ENCODE measurements at places on chromosomes 16 and 17.
A peak's percentile ranks its signal among the peaks of the same experiment; 100 is the strongest.

- no peaks in the 10 kb centered on the region for H3K27me3 ChIP-seq
- peaks cover 12% of the 10 kb centered on the region for H3K36me3 ChIP-seq
- DNase-seq: no peak
- H3K4me1 ChIP-seq: peaks cover 19% of the 10 kb centered on the region
- H3K4me3 ChIP-seq: no peak overlapping the region
Measured at GRCh38 chr16:57518922-57519321, 17.4 kb downstream of the CCDC102A start.

- H3K4me3 ChIP-seq: no peak overlapping the region
- DNase-seq: no peak
- H3K27me3 ChIP-seq: no peaks in the 10 kb centered on the region
- H3K4me1 ChIP-seq: peaks cover 8% of the 10 kb centered on the region
- no peak overlapping the region for H3K27ac ChIP-seq
- H3K36me3 ChIP-seq: peaks cover 14% of the 10 kb centered on the region
Measured at GRCh38 chr16:67888331-67888730, 3.6 kb downstream of the NRN1L start.

DNA sequence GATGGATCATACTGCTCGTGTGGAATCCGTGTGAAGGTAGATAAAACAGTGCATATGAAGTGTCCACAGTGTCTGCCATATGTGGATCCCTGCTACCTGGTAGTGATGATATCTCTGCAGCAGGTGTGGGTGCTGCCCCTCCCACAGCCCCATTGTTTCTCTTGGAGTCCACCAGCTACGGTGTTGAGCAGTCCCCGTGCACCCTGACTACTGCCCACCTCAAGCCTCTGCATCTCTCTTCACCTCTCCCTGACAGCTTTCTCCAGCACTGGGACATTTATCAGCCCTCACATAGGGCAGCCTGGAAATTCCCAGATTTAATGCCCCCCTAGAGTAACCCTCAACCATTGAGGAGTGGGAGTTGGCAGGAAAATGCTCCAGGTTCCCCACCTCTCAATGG is 244.7 kb downstream of the IRF8 start:
- H3K27ac ChIP-seq: no peak overlapping the region
- H3K4me3 ChIP-seq: no peak overlapping the region
- peaks cover 9% of the 10 kb centered on the region for H3K27me3 ChIP-seq
- H3K36me3 ChIP-seq: no peaks in the 10 kb centered on the region

DNA sequence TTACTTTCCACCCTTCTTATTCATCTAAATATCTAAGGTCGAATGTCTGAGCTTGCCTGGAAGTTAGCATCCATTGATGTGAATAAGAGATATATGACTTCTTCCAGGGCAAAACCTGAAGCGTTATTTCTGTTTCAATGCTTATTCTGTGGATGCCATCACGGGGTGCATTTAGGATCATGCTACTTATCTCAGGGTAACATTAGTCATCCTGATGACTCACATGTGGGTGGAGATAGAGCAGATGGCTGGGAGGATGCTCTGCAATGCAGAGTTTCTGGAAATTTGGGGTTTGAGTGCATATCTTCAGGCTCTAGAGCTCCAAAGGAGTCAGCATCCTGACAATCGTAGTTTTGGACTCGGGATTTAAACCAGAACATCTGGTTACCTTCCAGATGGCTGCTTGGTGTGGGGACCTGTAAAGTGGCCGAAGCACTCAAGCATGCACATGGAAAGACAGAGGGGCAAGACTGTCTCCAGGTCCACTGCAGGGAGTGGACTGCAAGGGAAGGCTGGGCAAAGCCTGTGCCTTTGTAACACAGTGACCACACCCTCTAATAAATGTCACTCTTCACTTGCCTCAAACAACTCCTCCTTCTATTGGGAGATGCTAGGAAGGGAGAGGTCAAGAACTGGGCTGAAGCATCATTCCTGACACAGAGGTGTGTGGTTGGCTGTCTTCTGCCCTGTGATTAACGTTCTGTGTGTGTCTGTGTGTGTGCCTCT is 175.2 kb upstream of the SALL1 start:
- H3K36me3 ChIP-seq: no peaks in the 10 kb centered on the region
- H3K27ac ChIP-seq: no peak overlapping the region
- no peaks in the 10 kb centered on the region for H3K27me3 ChIP-seq
- no peak overlapping the region for H3K4me3 ChIP-seq

GRCh38 chr16:14302031-14302398 is 230.9 kb downstream of the MRTFB start:
- DNase-seq: no peak
- no peaks in the 10 kb centered on the region for H3K36me3 ChIP-seq
- peaks cover 33% of the 10 kb centered on the region for H3K27me3 ChIP-seq
- H3K4me3 ChIP-seq: peak overlapping the region; percentile 68
- no peak overlapping the region for H3K27ac ChIP-seq
- peaks cover 18% of the 10 kb centered on the region for H3K4me1 ChIP-seq

DNA sequence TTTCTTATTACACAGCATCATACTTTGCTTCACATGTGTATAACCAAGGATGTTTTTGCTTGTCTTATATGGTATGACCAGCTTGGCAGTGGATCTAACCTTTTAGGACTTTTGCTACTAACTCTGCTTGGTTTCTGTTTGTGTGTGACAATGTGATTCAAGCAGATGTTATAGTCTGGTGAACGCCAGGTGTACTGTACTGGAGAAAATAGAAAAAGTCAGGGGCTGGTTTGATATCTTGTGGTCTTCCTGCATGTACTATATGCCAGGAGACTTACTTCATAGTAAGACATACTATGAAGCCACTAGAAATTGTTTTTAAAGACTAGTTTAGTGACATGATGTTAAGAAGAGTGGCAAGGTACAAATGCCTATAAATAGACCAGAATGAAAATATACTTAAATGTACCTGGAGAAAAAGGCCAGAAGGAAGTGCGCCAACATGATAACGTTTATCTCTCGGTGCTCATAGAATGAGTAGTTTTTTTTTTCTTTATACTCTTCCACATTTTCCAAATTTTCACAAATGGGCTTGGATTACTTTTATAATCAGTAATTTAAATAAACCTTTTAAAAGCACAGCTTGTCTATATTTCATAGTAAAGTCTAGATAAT is 112.3 kb downstream of the PRKCA start:
- H3K27me3 ChIP-seq: no peaks in the 10 kb centered on the region
- no peak for DNase-seq
- no peak overlapping the region for H3K4me3 ChIP-seq
- H3K36me3 ChIP-seq: peaks cover 22% of the 10 kb centered on the region
- H3K27ac ChIP-seq: peak overlapping the region; percentile 65
- peaks cover 60% of the 10 kb centered on the region for H3K4me1 ChIP-seq

- H3K4me3 ChIP-seq: peak overlapping the region; percentile 97
- no peaks in the 10 kb centered on the region for H3K27me3 ChIP-seq
- peaks cover 65% of the 10 kb centered on the region for H3K4me1 ChIP-seq
- H3K27ac ChIP-seq: peak overlapping the region; percentile 87
Measured at GRCh38 chr17:1829216-1829591, 498 bp downstream of the SMYD4 start.

- H3K4me3 ChIP-seq: no peak overlapping the region
- no peak for DNase-seq
- peaks cover 47% of the 10 kb centered on the region for H3K4me1 ChIP-seq
- H3K27ac ChIP-seq: no peak overlapping the region
- H3K36me3 ChIP-seq: no peaks in the 10 kb centered on the region
Measured at GRCh38 chr17:75082683-75083082, 5.1 kb upstream of the SLC16A5 start.

GRCh38 chr16:88498576-88499208 is 45.6 kb downstream of the ZFPM1 start:
- H3K36me3 ChIP-seq: no peaks in the 10 kb centered on the region
- H3K4me3 ChIP-seq: no peak overlapping the region
- DNase-seq: no peak
- no peaks in the 10 kb centered on the region for H3K4me1 ChIP-seq
